ENCODE measurements at places on chromosomes 12 and 14.

GRCh38 chr12:98883231-98883630, 238.1 kb downstream of the APAF1 start:
- DNase-seq, result no peak

GRCh38 chr12:91785655-91786498, 359.8 kb downstream of the BTG1 start:
- DNase-seq, result no peak

DNA sequence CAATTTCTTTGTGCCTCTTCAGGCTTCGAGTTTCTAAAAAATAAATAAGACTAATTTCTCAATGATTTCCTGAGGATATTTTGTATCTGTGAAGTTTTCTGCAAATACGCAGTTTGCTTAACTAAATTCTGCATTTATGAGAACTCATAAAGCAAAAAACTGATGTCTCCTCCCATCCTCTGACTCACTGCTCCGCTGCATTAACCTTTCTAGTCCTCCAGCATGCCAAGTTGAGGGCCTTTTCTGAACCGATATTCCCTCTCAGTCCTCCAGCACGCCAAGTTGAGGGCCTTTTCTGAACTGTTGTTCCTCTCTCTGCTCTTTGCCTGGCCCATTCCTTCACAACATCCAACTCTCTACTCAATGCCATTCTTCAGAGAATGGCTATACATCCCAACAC, 3.2 kb downstream of the IPO8 start:
- DNase-seq, result no peak

GRCh38 chr14:97077253-97077653, 280.1 kb downstream of the VRK1 start:
- DNase-seq, result no peak

GRCh38 chr12:57454566-57455373, at the start of gene INHBE:
TSS of gene INHBE (plus strand) at chr12:57455307. CDS start at chr12:57455537, 230 bp downstream.
- DNase-seq, result no peak

GRCh38 chr12:77893918-77894317, 63.2 kb downstream of the NAV3 start:
- DNase-seq, result no peak

GRCh38 chr14:95265106-95266094, 54.3 kb downstream of the CLMN start:
- no peak for DNase-seq

DNA sequence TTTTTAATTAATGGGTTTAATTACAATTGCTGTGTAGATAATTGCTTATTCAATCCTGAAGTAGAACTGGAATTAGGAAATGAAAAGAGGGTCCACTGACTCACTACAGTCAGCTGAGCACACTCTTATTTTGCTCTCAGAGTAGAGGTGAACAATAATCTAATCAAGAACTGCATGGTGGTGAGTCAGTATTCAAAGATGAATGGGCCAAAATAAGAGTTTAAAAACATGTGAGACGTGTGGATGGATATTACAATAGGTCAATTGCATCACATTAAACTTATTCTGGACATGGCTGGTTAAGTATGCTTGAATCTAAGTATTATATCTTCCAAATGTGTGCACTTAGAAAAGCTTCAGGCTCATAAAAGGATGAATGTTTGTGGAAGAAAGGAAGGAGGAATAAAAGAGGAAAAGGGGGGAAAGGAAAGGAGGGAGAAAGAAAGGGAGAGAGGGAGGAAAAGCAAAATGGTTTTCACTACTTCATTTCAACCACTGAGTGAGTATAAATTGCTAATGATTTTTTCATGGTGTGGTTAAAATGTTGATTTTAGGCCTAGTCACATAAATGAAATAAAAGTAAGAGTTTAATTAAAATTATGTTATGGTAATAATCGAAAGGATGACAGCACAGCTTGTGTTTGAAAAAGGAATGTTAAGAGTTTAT, 27.0 kb upstream of the EEA1 start:
- DNase-seq, result no peak

DNA sequence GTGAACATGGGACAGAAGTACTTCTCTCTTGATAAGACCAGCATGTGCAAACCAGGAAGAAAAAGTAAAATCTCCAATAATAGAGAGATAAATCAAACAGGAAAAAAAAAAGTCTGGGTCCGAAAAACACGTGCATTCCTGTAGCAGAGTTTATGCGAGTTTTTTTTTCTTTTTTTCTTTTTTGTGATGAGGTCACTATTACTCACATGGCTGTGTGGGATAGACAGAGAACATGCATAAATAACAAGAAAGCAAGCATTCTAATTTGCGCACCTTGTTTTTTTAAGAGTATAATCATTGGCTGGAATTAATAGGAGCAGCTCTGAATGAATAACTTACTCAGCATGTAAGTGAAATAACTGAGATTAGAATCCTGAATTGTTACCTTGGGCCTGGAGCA, 91.9 kb upstream of the CPM start:
- no peak for DNase-seq

DNA sequence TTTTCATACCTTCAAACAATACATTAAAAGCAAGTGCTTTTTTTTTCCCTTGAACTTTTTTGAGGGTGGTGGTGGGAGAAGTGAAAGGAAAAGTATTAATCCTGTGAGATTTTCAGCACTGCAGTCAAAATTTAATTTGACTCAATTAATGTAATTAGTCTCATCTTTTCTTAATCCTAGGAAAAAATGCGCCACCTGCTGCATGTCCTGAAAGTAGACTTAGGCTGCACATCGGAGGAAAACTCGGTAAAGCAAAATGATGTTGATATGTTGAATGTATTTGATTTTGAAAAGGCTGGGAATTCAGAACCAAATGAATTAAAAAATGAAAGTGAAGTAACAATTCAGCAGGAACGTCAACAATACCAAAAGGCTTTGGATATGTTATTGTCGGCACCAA, 52.2 kb downstream of the SPATA7 start:
- DNase-seq, result no peak

DNA sequence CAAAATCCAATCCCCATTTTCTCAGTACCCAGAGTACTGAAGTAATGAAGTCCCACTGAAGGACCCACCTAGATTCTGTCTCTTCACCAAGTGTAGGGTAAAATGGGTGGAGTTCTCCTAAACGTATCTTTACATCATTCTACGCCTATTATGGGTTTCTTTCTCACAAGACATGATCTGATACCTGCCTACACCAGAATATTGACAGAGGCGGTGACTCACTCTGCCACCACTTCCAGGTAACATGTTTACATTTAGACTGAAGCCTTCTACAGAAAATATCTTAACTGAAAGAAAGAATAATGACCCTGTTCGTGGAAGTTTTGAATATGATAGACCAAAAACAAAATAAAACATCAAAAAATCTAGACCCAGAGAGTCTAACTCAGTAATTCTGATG, 89.8 kb downstream of the BTG1 start:
- DNase-seq, result no peak

- no peak for DNase-seq
Observed at GRCh38 chr12:75756771-75757170, 245.4 kb upstream of the KRR1 start.

- no peak for DNase-seq
Observed at GRCh38 chr12:6961695-6962284, 8.7 kb downstream of the PHB2 start.

DNA sequence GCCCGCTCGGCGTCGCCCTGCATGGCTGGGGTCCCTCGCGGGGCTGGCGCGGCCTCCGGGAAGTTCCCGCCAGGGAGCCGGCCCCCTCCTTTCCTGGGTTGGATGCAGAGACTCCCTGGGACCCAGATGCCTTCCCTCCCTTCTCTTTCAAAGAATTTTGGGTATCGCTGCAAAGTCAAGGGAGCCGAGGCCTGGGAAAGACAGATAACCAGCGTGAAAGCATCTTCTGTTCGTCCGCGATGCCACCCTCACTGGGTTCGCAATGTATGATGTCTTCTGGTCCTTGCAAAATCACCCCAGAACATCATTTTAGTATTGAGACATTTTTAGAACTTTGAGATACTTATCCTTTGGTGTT, 451 bp downstream of the IRAK3 start:
- DNase-seq, result no peak

- no peak for DNase-seq
Observed at GRCh38 chr12:115325858-115326257, 641.9 kb upstream of the TBX3 start.

DNA sequence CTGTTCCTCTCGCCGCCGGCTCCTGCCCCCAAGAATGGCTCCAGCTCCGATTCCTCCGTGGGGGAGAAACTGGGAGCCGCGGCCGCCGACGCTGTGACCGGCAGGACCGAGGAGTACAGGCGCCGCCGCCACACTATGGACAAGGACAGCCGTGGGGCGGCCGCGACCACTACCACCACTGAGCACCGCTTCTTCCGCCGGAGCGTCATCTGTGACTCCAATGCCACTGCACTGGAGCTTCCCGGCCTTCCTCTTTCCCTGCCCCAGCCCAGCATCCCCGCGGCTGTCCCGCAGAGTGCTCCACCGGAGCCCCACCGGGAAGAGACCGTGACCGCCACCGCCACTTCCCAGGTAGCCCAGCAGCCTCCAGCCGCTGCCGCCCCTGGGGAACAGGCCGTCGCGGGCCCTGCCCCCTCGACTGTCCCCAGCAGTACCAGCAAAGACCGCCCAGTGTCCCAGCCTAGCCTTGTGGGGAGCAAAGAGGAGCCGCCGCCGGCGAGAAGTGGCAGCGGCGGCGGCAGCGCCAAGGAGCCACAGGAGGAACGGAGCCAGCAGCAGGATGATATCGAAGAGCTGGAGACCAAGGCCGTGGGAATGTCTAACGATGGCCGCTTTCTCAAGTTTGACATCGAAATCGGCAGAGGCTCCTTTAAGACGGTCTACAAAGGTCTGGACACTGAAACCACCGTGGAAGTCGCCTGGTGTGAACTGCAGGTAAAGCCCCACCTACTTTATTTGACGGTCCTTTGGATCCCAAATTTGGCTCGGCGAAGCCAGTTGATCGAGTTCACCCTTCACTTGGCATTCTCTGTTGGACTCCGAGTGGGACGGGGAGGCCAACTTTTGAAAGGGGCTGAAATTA, 1.5 kb downstream of the WNK1 start:
- DNase-seq, result no peak

- DNase-seq, result no peak
Observed at GRCh38 chr14:56087671-56088471, 30.3 kb upstream of the PELI2 start.

DNA sequence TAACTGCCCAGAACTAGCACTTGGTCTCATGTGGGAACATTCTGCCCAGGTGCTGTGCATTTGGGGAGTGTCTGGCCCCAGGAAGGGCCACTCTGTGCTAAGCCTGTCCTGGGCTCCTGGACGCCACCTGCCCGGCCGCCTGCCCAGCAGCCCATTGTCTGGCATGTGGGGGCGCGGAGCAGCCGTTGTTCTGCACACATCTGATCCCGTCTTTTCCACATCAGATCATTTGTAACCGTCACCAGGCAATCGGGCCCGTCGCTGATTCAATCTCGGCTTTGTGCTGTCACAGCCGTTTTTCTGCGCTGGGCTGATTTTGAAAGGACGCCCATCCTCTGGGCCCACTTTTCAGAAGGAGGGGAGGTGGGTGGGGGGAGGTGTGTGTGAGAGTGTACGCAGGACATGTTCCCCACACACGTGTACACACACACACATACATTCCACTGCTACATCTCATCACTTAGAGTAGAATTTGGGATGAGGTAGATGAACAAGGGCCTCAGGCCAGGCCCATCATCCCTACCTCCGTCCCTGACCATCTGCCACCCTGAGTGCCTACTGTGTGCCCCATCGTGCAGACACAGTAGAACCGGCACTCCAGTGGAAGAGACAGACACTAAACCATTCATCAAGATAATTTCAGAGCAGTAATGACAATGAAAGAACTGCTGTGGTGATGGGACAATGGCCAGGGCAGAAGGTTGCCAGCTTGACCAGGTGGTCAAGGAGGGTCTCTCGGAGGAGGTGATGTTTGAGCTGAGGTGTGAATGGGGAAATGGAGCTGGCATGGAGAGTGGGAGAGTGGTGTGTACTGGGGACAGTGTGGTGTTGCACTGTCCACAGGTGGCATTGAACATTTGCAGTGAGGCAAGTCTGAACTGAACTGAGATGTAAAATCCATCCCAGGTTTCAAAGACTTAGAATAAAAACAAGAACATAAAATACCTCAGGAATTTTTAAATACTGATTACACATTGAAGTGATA, 19.0 kb downstream of the FAM222A start:
- DNase-seq, result no peak

DNA sequence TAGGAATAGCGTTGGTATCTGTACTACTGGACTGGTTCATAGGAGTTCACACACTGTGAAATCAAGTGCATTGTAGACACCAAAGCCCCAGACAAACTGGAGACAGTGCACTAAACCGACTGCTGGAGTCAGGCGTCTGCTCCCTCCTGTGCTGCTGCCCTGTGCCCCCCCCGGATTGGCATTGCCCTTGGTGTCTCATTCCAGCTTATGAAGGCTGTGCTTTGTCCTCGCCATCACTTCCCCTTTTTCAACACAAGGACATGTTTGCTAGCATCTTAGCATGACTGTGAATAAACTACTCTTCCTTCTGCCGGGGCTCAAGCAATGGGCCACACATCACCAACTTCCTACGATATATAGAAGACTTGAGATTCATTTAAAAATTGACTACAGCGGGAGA, 84.0 kb downstream of the TMCC3 start:
- no peak for DNase-seq

DNA sequence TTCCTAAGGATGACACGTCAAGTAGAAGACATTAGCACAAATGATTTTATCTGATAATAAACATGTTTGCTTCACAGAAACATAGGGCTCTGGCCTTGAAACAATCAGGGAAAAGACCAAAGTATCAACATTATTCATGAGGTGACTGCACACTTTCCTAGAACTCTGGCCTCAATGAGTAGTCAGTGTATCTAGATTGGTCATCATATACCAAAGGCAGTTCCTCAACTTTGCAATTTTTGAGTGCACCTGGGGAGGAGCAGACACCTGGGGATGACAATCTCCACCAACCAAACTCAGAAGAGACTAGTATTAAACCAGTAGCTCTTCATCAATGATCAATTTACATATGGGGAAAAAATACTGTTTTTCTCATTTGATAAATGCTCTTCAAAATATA, 4.5 kb downstream of the EDDM3A start:
- no peak for DNase-seq

- no peak for DNase-seq
Observed at GRCh38 chr12:132056951-132057350, 87.2 kb downstream of the DDX51 start.

- no peak for DNase-seq
Observed at GRCh38 chr14:87045246-87045645, 947.7 kb downstream of the GALC start.

- DNase-seq, result no peak
Observed at GRCh38 chr14:75484711-75485429, 37.4 kb upstream of the BATF start.
